ENCODE measurements at places on chromosomes 7 and 10.

DNA sequence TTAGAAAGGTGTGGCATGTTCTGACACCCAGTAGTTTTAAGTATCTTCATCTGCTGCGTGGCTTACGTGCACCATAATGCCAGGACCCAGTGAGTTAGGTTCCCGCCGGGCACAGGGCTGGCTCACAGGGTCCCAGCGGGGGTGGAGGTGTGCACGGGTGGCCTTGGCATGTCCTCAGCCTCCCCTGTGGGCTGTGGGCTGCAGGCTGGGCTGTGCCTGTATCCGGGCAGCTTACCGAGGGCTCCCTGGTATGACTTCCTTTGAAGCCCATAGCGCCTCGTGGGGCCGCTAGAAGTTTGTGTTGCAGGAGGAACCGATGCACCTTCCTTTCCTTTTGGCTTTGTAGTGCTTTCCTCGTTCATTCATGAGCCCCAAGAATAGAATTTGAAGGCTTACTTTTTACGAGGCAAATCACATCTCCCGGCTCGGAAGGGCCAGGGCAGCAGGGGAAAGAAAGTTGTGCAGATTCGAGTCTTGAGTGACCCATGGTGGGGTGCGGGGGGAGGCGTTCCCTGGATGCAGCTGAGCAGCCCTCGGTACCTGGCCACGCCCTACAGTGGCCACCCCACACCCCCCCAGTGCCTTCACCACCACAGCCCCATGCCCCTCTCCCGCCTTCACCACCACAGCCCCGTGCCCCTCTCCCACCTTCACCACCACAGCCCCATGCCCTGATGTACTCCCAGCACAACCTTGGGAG lies 113.2 kb downstream of the WDR37 start:
- DNase-seq = no peak

- DNase-seq = no peak
These were observed 22.5 kb downstream of the SORCS3 start for GRCh38 chr10:104663563-104663962.

DNA sequence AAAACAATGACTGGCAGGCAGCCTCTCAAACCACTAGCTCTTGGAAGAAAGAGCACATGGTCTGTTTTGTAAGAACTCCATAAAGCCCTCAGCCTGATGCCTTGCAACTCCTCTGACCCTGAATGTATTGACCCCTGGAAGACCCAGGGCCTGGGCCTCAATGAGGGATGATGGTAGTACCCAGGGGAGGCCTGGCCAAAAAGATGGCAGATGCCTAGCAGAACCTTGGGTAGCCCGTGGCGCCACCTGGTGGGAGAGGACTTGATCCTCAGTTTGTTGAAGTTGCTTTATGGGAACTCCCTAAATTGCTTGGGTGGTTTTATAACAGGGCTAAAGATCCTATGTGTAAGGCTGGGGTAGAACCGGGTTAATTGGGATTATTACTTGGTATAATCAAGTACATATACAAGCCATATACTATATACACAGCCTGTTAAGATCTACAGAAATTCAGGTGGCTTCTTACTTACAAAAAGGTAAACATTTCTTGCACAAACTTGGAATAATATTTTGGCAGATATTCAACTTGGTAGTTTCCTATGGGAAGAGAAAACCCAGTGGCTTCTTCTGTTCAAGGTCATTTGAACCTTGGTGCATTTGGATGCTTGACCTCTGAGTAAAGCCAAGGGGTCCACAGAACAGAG lies 95.8 kb upstream of the CACUL1 start:
- DNase-seq = no peak

DNA sequence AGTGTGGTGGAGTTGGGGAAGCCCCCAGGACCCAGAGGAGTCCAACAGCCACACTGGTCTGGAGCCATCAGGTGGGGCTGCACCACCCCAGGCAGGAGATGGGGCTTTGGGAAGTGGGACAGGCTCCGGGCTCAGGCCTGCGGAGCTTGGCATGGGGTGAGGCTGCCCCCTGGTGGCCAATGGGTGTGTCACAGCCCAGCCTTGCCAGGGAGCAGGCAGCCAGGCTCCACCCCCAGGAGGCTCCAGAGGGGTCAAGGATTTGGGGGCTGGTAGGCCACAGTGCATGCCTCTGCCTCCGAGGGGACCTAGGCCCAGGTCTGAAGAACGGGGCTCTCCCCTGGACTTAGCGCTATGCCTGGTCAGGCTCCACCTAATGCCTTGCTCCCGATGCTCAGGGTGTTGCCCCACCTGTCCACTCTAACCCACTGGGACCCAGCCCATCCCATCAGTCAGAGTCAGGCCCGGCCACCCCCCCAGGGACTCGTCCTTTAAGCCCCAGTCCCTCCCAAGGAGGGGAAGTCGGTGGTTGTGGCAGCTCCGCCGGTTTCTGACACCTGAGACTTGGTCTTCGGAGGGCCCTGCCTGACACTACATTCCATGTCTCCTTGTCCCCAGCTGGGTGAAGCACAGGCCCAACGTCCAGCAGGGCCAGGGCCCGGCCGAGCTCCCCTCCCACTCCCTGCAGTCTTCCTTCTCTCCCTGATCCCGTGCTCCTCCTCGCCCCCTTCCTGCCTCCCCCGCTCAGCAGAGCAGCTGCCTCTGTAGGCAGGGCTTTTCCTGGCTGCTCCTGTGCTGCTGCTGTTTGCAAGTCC lies 11.3 kb upstream of the SAMD8 start:
- DNase-seq = peak; percentile 16

DNA sequence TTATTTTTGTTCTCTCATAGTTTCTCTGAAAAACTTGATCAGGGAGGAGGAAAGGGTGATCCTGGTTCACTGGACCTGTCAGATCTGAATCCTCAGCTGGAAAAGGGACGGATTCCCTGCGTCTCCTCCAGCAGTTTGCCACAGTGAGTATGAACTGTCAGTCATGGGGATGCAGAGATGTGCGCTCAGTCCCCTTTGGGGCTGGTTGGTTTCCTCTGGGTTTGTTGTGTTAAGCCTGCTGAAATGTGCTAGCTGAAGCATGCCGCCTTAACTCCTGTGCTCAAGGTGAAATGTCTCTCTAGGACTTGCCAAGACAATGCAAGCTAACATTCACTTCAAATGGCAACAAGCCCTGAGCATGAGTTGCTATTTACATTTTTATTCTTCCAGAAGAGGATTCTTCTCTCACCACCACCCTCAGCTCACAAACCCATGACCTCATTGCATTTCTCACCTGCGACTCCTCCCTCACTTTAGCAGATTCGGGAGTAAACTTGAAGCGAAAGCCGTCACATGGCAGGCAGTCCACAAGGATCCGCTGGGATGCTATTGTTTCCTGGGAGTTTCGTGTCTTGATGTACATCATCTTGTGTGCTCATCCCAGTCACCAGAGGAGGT lies 192.9 kb upstream of the FZD8 start:
- no peak for DNase-seq

DNA sequence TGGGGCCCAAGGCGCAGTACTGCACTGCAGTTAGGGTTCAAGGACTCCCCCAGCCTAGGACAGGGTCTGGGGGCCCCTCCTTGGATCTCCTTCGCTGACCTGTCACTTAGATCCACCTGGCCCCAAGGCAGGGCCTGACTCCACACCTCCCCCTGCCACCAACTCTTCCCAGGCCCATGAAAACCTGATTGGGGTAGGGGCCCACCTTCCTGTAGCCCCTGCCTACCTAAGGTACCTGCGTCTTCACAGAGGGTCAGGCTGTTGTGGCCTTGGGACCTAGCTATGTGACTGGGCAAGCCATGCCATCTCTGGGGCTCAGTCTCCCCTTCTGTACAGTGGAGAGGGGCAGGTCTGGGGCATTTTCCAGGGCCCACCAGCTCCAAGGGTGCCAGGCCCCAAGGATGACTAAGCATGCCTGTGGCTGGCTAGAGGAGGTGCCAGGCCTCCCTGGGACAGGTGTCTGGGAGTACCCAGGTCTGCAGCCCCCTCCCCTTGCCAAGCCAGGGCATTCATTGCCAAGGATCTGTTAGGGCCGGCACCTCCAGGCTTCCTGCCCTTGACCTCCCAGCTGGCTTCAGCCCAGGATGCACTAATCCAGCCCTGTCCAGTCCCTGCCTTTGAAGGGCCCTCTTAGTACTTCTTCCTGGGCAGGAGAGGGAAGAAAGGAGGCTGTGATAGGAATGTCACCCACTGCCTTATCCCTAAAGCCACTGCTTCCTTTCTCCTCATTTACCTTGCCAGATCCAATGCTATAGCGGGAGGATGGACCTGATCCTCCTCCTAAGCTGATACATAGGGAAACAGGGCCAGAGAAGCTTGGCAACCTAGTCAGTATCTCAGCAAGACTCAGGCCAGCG lies 1.3 kb downstream of the LIMK1 start:
- no peak for DNase-seq
